ENCODE measurements at places on chromosomes 11 and 22.

GRCh38 chr11:40732132-40732531 lies 727.3 kb downstream of the LRRC4C start:
- no peak for DNase-seq

GRCh38 chr11:57049749-57050148 lies 61.0 kb downstream of the OR5AK2 start:
- DNase-seq, result no peak

DNA sequence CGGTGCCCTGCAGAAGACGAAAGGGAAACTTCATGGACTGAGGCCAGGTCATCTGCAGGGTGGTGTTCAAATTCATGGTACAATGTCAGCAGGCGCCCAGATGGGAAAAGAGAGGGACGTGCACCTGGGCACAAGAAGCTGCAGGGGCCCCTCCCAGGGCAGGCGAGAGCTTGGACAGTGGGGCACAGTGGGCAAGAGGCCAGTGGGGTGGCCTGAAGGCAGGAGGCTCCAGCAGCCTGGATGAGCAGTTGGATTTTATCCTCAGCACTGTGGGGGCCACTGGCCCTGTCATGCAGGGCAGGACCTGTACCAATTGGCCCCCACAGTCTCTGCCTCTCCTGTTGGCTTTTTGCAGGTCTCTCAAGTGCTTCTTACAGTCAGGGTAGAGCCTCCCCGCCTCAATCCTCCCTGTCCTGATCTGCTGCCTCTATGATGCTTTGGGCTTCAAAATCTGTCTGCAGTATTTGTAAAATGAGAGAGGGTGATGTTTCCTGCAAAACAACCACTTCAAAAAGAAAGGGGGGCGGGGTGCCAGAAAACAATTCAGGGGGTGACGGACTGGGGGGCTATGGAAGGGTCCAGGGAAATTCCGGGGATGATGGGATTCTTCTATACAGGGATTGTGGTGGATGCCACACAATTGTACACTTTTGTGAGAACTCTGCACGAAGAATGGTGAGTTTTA lies 1.7 kb upstream of the BID start:
- no peak for DNase-seq

- peak; percentile 94 for DNase-seq
Measured at GRCh38 chr22:27113211-27113635, 455.8 kb downstream of the MIAT start.

- DNase-seq, result peak; percentile 44
Measured at GRCh38 chr11:117997823-117998579, 11.8 kb downstream of the IL10RA start.

GRCh38 chr11:45724153-45724552 lies 58.7 kb upstream of the CHST1 start:
- DNase-seq, result no peak

- DNase-seq, result no peak
Measured at GRCh38 chr11:84865257-84865656, 761.9 kb downstream of the DLG2 start.

GRCh38 chr11:44835938-44836337 lies 109.2 kb downstream of the TSPAN18 start:
- DNase-seq, result no peak

- DNase-seq, result no peak
Measured at GRCh38 chr11:101840704-101841103, 74.1 kb upstream of the CEP126 start.

All from suppressor macrophage treated with lipopolysaccharide for 4 hours (primary cell).